EL (cell line): ENCODE measurements at places on chromosomes 5 and 9.

DNA sequence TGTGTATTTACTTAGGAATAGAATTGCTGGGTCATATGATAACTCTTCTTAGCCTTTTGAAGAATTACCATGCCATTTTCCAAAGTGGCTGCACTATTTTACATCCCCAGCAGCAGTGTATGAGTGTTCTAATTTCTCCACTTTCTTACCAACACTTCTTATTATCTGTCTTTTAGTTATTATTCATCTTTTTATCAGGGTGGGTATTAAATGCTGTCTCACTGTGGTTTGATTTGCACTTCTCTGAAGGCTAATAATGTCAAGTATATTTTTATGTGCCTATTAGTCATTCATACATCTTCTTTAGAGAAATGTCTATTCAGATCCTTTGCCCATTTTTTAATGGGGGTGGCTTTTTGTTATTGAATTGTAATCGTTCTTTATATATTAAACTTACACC lies 36.8 kb downstream of the SLC1A3 start:
- DNase-seq = no peak

DNA sequence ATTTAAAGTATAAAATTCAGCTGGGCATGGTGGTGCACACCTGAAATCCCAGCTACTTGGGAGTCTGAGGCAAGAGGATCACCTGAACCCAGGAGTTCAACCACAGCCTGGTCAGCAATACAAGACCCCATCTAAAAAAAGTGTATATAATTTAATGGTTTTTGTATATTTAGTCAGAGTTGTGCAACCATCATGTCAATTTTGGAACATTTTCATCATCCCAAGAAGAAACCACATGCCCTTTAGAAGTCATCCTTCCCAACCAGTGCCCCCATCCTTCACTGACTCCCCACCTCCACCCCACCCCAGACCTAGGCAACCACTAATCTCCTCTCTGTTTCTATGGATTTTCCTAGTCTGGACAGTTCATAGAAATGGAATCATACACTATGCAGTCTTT lies 18.8 kb upstream of the TEK start:
- no peak for DNase-seq

DNA sequence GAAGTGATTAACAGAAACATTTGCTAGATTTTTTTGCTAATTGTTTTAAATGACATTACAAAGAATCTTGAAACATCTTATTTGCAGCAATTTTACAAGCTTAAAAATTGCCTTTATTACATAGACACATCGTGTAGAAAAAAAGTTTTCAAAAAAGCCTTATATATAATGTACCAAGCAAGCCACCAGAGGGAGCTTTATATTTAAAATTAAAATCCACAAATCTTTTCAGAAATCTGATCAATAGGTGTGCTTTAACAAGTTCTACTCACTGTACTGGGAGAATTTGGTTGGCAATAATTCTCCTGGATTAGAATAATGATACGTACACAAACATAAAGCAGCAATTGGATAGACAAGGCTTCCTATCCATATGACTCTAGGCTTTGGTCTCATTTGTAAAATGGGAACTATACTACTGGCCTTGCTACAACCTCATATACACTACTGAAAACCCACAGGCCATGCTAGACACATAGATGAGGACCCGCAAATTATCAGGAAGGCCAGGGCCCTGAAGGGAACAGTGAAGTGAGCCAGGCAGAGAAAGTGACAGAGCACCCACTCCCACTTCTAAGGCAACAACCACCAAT lies 4.8 kb downstream of the PSMB7 start:
- no peak for DNase-seq

DNA sequence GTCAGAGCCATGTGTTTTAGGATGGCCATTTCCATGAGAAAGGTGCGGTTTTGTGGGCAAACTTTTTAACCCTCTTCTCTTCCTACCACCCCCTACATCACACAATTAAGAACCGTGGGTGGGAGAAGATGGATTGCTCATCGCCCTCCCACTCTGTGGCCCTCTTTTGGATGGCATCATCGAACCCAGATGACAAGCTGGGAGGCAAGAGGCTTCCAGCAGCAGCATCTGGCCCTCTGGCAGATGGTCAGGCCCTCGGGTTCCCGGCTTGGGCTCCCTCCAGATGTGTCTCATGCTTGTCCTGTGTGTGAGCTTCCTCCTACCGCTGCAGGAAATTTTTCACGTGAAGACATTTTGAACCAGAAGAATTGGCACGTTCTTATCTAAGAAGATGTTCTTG lies 199.9 kb downstream of the EBF1 start:
- peak; percentile 47 for DNase-seq

DNA sequence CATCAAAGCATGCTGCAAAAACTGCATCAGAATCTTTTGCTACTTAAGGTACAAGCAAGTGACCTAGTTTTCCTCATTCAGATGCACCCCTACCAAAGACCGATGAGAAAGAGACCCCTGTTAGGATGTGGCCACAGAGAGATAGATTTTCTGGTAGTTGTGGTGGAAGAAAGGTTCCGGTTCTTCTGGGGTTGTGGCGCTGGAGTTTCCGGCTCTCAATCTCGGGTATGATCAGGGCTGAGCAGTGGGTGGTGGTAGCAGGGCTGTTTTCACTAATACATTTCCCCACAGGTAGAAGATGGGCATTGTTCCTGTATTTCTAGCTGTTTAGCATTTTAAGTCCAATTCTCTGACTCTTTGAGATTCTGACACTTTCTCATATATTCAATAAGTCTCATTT lies 58.4 kb downstream of the PCSK1 start:
- no peak for DNase-seq

- no peak for DNase-seq
Measured at GRCh38 chr9:135614821-135615665, 24.3 kb downstream of the GLT6D1 start.

- DNase-seq = no peak
Measured at GRCh38 chr5:72191404-72191803, 84.1 kb downstream of the MAP1B start.

- no peak for DNase-seq
Measured at GRCh38 chr5:104821606-104822005, 1259.0 kb upstream of the NUDT12 start.

DNA sequence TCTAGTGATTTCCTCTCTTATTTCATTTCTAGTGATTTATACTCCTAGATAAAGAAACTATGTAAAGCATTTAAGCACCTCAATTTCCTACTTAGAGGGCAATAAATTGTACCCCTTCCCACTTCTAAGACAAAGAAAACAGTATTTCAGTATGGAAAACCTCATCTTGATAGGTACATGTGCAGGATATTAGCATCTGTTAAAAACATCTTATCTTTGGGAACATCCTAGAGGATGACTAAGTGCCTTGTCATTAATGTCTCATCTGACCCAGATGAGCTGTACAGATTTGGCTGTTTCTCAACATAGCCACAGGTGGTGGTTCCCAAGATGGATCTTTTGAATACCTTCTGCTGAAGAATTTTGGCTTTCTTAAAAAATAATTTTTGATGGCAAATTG lies 5.7 kb downstream of the MEGF10 start:
- DNase-seq = peak; percentile 73

DNA sequence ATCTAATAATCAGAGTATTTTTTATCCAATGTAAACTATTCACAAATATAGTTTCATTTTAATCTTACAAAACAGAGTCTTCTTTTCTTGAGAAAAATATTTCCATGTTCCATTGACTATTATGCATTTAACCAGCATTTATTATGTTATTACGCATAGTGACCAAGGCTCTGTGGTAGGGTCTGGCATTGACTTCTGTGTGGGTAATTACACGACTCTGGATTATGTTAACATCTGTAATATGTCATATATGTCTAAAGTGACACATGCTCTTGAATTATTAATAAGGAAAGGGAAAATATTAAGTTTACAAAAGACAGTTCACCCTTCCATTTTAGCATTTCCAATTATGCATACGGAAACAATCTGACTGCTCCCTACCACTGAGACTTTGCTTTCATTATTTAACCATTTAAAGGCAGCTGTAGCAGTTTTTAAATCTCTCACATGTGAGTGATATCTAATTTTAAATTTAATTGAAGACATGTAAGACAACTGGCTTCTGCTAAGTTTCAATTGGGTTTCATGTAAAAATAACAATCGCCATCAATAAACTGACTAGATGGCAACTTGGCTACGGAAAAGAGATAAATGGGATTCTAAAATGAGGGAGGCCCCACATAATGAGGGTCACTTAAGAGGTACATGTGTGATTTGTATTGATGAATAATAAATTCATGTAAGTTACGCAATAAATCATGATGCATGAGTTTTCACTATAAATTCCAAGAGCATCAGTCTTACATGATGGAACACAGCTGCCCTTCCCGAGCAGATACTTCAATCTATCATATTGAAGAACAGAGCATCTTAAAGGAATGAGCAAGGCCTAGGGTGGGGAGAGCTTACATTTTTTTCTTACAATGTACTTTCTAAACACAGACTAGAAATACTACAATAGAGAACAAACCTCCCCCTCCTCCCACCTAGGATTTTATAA lies 1056.8 kb downstream of the MAT2B start:
- no peak for DNase-seq

- DNase-seq = no peak
Measured at GRCh38 chr5:32936329-32936728, 225.2 kb downstream of the NPR3 start.

- DNase-seq = no peak
Measured at GRCh38 chr5:55582256-55582655, 47.5 kb upstream of the PLPP1 start.

- DNase-seq = no peak
Measured at GRCh38 chr5:167071981-167072610, 1219.3 kb upstream of the WWC1 start.

GRCh38 chr5:68465133-68465532 lies 249.6 kb downstream of the PIK3R1 start:
- DNase-seq = no peak

DNA sequence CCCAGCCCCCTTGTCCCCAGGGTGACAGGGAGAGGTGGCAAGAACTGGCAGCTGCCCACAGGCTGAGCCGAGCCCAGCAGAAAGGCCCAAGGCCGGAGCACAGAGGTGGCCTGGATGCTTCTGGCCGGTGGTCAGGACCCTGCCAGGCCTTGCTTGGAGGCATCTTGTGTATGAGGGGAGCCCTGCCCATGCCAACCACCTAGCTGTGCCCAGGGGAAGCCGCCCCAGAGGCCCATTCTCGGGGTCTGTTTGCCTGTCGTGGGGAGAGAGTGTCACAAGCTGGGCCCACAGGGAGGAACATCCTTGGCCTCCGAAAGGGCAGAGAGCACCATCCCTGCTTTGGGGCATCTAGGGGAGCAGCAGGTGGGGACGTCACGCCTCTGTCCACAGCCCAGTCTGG lies 10.0 kb downstream of the NKD2 start:
- no peak for DNase-seq

DNA sequence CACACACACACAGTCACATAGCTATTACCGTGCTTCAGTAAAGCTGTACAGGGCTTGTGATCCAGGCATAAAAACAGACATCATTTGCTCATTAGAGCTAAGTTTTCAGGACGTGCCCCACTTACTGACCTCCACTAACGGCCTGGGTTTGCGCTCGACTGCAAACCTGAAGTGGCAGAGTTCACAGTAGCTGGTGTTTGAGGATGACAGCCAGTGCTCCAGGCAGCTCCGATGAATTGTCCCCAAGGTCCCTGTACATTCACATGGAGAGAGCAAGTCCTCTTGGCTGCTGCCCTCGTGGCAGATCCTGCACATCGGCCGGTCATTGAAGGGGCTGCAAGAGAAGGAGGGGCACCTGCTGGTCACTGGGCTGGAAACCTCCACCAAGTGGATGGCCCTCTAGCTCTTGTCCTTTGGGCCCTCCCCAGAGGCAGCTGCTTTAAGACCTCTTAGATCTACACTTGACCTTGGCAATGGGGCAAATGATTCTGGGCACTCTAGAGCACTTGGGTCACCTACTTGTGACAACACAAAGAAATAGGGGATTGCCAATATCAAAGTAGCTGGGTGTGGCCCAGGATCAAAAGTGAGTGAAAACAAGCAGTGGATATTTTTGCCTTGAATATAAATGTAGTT lies 115.4 kb downstream of the MARCHF3 start:
- DNase-seq = no peak

GRCh38 chr5:82347201-82347865 lies 69.2 kb upstream of the RPS23 start:
- DNase-seq = peak; percentile 71
